ENCODE measurements at places on chromosomes 12 and 14.
A peak's percentile ranks its signal among the peaks of the same experiment; 100 is the strongest.

- DNase-seq: no peak
Observed at GRCh38 chr12:75656648-75657047, 145.2 kb upstream of the KRR1 start.

DNA sequence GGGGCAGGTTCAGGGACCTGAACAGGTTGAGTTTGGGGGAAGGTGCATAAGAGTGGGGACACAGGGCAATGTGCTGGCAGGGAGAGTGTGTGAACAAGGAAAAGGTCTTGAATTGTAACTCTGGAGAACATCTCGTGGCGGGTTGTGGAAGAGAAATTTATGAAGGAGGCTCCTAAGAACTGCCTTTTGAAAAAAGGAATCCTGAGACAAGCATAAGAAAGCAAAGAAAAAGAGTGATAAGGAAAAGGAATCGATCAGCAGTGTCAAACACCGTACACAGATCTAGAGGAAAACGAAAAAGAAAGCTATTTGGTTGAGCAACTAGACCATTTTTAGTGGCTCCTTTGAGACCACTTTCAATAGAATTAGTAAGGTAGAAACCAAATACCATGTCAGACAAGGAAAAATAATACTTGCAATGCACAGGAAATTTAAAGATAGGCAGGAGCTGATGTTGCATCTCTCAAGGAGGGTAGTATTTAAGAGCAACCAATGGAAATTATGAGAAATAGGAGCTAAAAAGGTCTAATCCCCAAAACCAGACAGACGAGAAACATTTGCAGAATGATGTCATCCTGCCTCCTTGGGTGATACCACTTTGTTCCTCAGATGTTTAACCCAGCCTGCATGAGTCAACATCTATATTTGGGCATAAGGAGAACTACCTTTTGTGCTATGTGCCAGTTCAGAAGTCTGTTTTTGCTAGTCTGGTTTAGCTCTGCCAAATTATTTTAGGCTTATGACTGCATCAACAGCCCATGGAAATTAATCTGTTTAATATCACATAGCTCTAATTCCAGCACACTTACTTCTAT is 64.5 kb upstream of the STK38L start:
- peak; percentile 58 for DNase-seq

DNA sequence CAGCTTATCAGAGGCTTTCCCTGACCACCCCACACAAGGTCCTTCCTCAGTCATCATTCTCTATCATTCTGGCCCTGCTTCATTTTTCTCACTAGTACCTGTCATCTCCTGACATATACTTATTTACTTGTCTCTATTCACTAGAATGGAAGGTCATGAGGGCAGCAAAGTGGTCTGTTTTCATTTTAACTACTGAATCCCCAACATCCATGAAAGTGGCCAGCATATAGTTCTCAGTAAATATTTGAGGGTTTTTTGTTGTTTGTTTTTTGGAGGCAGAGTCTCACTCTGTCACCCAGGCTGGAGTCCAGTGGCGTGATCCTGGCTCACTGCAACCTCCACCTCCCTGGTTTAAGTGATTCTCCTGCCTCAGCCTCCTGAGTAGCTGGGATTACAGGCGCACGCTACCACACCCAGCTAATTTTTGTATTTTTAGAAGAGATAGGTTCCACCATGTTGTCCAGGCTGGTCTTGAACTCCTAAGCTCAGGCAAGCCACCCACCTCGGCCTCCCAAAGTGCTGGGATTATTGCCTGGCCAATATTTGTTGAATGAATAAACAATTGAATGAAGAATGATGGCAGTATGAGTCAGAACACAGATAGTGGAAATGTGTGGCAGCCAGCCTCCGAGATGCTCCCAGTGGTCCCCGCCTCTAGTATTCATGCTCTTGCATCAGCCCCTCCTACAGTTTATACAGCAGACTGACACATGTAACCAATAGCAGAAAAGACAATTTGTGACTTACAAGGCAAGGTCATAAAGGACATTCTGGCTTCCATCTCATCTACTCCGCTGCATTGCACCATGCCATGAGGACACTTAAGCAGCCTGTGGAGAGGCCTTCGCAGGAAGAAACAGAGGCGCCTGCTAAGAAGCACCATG is 7.0 kb upstream of the ANO6 start:
- peak; percentile 27 for DNase-seq

DNA sequence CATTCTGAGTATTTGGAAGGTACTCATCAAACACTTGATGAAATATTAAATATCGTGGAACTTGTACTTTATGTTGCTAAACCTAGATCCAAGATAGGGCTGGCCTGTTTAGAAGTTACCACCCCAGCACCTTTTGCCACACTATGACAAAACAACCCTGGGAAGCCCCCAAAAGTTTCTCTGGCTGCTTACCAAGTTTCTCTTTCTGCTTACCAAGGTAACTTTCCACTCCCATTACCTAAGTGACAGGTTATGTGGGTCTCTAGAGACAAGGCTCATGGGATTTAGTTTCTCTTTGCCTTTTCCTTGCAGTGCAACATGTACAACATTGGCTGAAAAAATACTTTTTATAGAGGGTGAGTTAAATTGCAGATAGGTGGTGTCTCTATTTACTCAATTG is 28.9 kb upstream of the PPM1A start:
- no peak for DNase-seq

DNA sequence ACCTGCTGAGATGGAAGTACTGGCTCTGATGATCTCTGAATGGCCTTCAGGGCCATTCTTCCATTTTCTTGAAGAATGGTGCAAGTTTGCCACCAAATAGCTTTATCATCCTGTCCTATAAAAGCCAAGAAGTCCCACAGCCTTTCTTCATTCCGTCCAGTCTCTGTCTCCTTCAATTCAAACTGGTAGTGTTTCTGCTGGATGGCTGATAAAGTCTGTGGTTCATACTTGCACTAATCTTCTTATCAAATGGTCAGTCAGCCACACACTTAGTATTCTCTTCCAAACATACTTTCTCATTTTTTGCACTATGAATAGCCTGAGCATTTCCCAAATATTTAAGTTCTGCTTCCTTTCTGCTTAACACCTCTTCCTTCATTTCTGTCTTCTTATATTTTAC is 39.4 kb upstream of the BEGAIN start:
- no peak for DNase-seq

GRCh38 chr12:106878804-106879203 is 76.9 kb upstream of the TMEM263 start:
- no peak for DNase-seq

DNA sequence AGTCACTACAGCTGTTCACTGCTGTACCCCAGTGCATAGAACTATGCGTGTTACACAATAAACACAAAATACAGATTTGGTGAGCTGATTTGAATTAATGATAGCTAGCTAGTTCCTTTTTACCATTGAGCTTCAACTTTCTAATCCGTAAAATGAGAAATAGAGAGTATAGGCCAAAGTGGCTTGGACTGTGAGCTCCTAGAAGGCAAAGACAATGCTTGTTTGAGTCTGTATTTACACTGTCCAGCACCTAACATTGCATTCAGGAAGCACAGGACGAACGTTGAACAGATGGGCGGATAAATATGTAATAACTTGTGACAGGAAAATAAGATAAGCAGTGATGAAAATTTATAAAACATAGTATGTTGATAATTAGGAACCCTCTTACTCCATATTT is 31.5 kb downstream of the SLC17A8 start:
- no peak for DNase-seq

GRCh38 chr12:128729628-128730121 is 94.1 kb downstream of the SLC15A4 start:
- no peak for DNase-seq

- DNase-seq: no peak
Observed at GRCh38 chr14:105690671-105691070, 164.3 kb downstream of the TMEM121 start.

- DNase-seq: peak; percentile 69
Observed at GRCh38 chr12:57842342-57843294, 3.9 kb downstream of the CTDSP2 start.

- no peak for DNase-seq
Observed at GRCh38 chr14:52862632-52863333, 71.4 kb upstream of the GNPNAT1 start.

DNA sequence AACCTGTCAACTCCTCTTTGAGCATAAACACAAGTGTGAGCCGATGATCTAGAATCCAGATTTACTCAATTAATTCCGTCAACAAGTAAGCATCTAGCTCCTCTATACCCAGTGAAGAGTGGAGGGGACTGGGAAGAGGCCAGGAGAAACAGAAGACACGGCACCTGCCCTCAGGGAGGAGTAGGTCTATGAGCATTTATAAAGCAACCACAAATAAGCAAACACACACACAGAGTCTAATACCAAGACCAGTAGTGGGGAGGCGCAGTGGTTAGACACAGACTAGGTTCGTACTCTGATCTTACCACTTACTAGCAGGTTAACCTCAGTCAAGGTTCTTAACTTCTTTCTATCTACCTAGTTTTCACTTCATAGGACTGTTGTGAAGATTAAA is 5.9 kb upstream of the FOXN3 start:
- peak; percentile 47 for DNase-seq
